Endothelial cell of umbilical vein (primary cell): ENCODE measurements at places on chromosomes 6 and 20. TPM values are rescaled to one million over a fixed set of nuclear protein-coding genes. Genes with fewer than 3 reads are reported as not detected.

Gene BIRC7
- total RNA-seq, result not detected in 2 replicates

Gene PTCHD4
- 1.9 and 2.0 TPM in 2 replicates for total RNA-seq

GRCh38 chr20:63708301-63709148 lies 686 bp downstream of the ZGPAT start:
- no peak for DNase-seq
- H3K36me3 ChIP-seq, result peaks cover 28% of the 10 kb centered on the region

DNA sequence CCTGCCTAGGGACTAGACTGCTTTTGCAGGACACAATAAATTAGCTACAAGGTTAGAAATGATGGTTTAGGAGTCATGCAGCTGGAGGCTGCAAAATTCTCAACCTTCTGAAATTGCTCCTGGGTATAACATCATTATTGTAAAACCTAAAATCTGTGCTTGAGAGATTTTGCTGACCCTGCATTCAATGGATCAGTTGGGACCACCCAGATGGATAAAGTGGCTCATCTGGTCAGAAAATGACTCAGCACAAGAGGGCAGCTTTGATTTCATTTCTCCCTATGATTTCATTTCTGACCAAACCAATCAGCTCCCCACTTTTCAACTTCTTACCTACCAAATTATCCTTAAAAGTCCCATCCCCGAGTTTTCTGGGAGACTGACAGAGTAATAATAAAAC lies 367.3 kb upstream of the AGPAT4 start:
- DNase-seq, result no peak
- no peaks in the 10 kb centered on the region for H3K36me3 ChIP-seq
- no peaks in the 10 kb centered on the region for H3K4me1 ChIP-seq
- H3K27ac ChIP-seq, result no peak overlapping the region

- H3K27ac ChIP-seq, result no peak overlapping the region
- H3K27me3 ChIP-seq, result no peaks in the 10 kb centered on the region
- H3K4me3 ChIP-seq, result no peak overlapping the region
- no peak for DNase-seq
- H3K36me3 ChIP-seq, result no peaks in the 10 kb centered on the region
These were observed 228.4 kb upstream of the CDH4 start for GRCh38 chr20:61023612-61024011.

DNA sequence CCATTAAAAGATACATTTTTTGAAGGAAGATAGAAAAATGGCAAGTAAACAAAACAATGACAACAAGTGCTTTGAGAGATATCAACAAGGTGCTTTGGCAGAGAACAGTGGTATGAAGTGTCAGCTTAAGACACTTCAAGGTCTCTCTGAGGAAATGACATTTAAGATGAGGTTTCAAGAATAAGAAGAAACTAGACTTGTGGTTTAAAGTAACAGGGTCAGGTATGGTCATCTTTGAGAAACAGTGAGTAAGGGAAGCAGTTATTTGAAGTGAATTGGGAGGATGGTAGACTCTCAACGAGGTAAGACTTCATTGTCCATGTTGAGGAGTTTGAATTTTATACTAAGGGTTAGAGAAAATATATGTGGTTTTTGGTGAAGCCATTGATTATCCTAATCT lies 77.8 kb downstream of the SYCP2L start:
- no peak overlapping the region for H3K27ac ChIP-seq
- H3K4me1 ChIP-seq, result no peaks in the 10 kb centered on the region
- no peaks in the 10 kb centered on the region for H3K36me3 ChIP-seq
- DNase-seq, result no peak
- no peak overlapping the region for H3K4me3 ChIP-seq
- H3K27me3 ChIP-seq, result peaks cover 4% of the 10 kb centered on the region

- no peak overlapping the region for H3K4me3 ChIP-seq
- H3K4me1 ChIP-seq, result no peaks in the 10 kb centered on the region
- H3K36me3 ChIP-seq, result no peaks in the 10 kb centered on the region
- DNase-seq, result no peak
- no peaks in the 10 kb centered on the region for H3K27me3 ChIP-seq
These were observed 35.3 kb upstream of the CCND3 start for GRCh38 chr6:41976794-41977484.
